ENCODE measurements at places on chromosomes 16 and 17.
A peak's percentile ranks its signal among the peaks of the same experiment; 100 is the strongest.

DNA sequence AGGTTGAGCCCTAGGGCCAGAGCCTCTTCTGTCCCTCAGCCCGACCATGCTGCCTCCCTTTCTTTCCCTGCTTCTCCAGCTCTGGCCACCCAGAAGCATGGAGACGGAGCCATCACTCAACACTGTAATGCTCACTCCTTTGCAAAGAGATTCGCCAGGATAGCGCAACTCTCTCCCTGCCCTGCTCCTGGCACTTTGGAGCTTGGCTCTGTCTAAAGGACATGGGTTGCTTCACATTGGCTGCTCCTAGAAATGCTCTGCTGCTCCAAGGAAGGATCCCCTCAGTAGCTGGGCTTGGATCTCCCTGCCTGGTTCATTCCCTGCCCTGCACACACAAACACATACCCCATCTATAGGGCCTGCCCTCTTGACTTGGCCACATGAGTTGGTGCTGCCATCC lies 76.0 kb downstream of the CLEC16A start:
- no peak for DNase-seq

GRCh38 chr17:67800495-67800928 lies 24.8 kb upstream of the BPTF start:
- peak; percentile 14 for DNase-seq

DNA sequence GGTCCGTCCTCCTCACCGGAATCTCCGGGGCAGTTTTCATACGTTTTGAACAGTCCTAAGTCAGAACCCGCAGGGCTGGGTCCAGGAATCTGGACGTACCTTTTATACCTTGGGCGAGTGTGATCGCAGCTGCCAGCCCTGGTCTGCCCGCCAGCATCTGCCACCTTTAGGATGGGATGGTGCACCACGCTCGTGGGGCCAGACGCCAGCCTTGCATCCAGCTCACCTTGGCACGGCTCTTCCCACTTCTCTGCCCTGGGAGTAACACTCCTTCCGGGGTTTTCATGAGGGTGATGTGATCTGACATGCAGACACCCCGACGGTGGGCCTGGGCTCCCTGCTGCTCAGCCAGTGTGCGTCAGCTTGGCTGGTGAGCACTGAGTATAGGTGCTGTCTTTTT lies 66.6 kb upstream of the ZNF469 start:
- DNase-seq = no peak

- no peak for DNase-seq
Measured at GRCh38 chr17:71519285-71519684, 601.5 kb upstream of the SOX9 start.

GRCh38 chr16:80372341-80372740 lies 168.5 kb upstream of the DYNLRB2 start:
- DNase-seq = no peak

DNA sequence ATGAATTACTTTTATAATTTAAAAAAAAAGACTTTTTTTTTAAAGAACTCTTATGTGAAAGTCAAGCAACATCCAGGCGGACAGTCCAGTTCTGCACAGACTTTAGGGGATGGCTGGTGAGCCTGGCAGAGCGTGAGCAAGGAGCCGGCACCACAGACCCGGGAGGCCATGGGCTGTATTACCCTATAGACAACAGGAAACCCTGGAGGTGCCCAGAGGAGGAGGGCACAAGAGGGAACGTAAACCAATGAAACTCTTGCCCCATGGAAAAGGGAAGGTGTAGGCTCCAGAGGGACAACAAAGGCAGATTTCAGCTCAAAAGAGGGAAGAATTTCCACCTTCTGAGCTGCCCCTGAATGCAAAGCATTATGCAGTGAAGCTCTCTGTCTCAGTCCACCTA lies 25.5 kb upstream of the RPH3AL start:
- no peak for DNase-seq

GRCh38 chr17:28634206-28634865 lies 10.6 kb downstream of the BLTP2 start:
- no peak for DNase-seq

DNA sequence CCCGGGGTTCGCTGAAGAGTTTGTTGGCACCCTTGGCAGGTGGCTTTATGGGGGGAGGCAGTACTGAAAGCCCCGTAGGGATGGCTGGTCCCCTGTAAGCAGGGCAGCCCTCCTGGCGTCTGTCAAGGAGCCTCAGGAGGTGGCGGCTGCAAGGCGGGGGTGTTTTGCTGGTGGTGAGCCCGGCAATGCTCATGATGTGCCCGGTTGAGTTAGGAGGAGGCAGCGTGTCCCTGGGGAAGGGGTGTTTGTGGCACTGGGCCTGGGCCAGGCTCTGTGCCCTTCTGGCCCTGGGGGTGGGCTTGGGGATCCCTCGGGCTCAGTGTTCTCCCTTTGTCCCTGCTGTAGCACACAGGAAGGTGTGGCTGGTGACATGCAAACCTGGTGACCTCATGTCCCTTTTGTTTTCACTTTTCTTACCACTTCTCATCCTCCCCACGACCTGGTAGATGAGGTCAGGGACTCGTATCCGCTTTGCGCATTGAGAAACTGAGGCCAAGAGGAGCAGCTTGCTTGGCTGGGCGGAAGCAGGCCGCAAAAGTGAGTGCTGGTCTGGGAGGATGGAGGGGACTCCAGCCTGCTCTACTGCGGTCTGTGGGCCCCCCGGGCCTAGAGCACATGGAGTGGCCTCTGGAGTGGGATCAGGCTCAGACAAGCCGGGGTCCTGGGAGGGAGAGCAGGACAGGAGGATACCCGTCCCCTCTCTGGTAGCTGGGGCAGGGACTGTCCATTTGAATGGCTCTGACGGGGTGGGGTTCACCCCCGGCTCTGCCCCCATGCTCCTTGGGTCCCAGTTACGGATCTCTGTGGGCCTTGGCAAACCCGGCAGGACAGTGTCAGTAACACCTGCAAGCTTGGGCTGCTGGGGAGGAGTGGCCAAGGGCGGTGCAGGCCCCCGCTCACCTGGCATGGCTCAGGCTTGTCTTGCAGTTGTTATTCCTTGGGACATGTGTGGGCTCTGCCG lies 2.2 kb downstream of the SNN start:
- DNase-seq = no peak

DNA sequence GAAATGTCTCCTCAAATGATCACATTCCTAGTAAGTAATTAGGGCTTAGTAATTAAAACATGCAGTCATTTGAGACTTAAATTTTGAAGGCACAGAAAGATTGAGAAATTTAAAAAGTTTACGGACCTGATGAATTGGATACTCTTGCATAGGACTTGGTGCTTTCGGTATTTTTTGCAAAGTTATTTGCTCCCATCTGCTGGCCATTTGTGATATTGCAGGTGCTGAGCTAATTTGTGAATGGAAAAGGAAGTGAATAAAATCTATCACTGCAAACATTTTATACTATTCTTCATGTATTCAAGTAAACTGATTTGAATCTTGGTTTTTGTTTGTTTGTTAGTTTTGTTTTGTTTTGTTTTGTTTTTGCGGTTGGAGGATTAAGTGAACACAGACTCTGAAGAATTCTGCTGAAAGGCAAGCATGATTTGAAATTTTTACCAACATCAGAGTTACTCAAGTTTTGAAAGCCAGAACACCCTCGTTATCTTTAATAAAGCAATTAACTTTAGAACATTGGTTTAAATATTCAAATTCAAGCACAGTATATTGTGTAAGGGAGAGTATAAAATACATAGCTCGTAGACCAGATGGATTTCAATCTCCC lies 689.5 kb upstream of the RBFOX1 start:
- no peak for DNase-seq

DNA sequence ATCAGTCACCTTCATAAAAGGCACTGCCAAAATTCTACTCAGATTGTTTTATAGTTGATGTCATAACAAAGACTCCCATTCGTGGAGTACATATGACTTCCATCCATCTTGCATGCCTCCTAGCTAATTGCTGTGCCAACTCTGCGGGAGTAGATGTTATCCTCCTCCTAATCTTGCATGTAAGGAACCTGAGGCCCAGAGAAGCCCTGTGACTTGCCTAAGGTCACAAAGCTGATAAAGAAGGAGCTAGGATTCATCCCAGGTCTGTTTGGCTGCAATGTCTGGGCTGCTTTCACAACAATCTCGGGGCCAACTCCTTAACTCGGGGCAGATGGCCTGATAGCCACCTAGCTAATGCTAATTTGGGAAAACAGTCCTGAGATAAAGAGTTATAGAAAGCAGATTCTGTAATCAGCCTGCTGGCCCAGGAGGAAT lies 87.3 kb downstream of the YPEL2 start:
- DNase-seq = no peak

DNA sequence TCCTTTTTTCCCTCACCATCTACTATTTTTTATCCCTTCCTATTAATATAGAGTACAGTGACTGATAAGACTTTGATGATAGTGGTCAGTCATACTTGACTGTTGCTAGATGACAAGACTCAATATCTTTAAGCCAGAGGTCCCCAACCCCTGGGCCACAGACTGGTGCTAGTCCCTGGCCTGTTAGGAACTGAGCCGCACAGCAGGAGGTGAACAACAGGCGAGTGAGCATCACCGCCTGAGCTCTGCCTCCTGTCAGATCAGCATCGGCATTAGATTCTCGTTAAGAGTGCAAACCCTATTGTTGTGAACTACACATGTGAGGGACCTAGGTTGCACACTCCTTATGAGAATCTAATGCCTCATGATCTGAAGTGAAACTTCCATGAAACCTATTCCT lies 341.3 kb downstream of the BCAS3 start:
- DNase-seq = no peak

GRCh38 chr16:4979164-4979563 lies 21.0 kb downstream of the SEC14L5 start:
- no peak for DNase-seq

DNA sequence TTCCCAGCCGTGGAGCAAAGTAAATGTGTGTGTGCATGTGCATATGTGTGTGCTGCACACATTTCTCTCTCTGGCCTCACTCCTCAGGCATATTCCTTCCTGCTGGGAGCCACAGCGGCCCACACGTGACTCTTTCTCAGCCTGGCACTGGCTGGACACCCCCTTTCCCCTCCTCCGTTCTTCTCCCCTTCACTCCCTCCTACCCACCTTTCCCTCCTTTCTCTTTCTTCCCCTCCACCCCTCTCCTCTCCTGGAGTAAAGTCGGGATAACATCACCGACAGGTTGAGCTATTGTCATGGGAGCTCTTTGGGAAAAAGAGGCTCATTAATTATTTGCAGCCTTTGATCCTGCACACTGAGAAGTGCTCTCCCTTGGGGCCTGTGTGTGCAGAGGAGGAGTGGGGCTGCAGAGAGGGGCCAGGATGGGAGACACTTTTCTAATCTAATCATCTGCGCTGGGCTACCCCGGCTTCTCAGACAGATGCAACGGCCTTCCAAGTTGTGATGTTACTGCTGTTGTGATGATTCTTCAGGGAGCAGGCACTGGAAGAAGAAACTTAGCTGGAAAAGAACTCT lies 126.3 kb upstream of the HSBP1 start:
- DNase-seq = no peak

- DNase-seq = no peak
Measured at GRCh38 chr16:70378869-70379493, 32.3 kb downstream of the DDX19A start.

- DNase-seq = no peak
Measured at GRCh38 chr17:33198954-33199353, 94.1 kb downstream of the ASIC2 start.

- no peak for DNase-seq
Measured at GRCh38 chr17:338442-339192, 14.0 kb downstream of the RPH3AL start.

GRCh38 chr17:43333433-43333943 lies 65.3 kb upstream of the ARL4D start:
- DNase-seq = no peak

DNA sequence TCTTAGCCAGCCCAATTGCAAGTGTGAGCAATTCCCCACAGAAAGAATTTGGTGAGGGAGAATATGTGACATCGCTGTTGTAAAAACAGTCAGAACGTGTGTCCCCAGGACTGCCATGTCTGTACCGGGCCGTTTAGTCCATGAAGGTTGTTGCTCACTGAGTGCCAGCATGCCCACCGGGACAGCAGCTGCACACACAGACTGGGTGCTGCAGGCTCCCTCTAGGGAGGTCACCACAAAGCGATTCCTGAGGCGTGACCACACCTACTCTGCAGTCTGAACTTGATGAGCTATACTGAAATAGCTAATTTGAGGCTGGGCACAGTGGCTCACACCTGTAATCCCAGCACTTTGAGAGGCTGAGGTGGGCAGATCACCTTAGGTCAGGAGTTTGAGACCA lies 44.1 kb upstream of the ADORA2B start:
- DNase-seq = no peak

DNA sequence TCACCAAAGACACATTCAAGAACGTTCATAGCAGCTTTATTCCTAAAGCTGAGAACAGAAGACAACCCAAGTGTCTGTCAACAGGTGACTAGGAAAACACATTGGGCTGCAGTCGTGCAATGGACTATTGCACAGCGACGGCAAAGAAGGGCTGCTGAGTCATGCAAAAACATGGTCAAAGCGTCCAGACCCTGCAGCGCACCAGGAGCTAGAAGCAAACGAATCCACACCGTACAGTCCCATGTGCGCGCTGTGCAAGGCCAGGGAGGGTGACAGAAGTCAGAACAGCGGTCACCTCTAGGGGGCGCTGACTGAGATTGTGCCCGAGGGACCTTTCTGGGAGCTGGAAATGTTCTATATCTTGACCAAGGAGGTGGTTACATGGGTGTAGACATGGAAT lies 266.4 kb downstream of the MAF start:
- no peak for DNase-seq

GRCh38 chr17:79441356-79442160 lies 169.3 kb downstream of the RBFOX3 start:
- no peak for DNase-seq

DNA sequence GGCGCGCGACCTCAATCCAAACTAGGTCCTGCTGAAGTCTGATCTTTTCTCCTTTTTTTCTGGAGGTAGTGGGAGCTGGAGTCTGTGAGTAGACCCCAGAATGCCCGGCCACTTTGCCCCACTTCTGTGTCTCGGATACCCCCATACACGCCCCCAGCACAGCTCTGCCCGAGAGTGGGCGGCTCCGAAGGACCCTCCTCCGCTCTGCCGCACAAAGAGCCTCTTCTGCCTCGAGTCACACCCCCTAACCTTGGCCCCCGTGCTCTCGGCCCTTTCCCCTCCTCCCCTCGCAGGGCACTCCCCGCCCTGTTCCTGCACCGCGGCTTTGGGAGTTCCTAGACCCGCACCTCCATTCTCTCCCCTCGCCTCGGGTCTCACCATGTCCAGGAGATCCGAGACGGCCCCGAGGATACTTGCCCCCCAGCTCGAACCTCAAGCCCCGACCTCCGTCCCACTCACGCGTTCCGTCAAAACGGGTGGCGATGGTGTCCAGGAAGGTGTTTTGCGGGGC lies 476 bp downstream of the KCNH4 start:
- DNase-seq = no peak

Data from NCI-H2081 treated with DMSO at 0.1 percent for 48 hours (cell line).